SIG-M5 (cell line): ENCODE measurements at places on chromosomes 6 and 20.

- DNase-seq, result no peak
Observed at GRCh38 chr6:14639983-14640599, 522.5 kb downstream of the CD83 start.

GRCh38 chr6:17494919-17495318 is 101.5 kb downstream of the CAP2 start:
- no peak for DNase-seq

DNA sequence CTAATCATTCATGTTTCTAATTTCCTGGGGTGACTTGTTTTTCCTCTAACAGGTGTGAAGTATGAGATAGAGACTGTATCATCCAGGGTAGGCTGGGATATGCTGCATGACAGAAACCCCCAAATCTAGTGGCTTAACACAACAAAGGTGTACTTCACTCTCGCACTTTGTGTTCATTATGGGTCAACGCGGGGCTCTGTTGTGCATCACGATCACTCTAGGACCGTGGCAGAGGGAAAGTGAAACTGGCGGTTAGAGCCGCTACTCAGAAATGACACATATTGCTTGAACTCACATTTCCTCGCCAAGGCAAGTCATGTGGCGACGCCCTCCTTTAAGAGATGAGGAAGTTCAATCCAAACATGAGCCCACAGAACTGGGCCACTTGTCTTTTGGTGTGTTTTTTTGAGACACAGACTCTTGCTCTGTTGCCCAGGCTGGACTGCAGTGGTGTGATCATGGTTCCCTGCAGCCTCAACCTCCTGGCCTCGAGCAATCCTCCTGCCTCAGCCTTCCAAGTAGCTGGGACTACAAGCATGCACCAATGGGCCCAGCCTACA is 41.3 kb downstream of the PCNA start:
- DNase-seq, result peak; percentile 84

- DNase-seq, result no peak
Observed at GRCh38 chr6:28648035-28648877, 122.6 kb downstream of the GPX5 start.

GRCh38 chr6:146410851-146411595 is 132.6 kb upstream of the RAB32 start:
- DNase-seq, result no peak
